ENCODE measurements at places on chromosomes 6 and 20.

- no peak for DNase-seq
Observed at GRCh38 chr6:1581120-1581991, 28.4 kb upstream of the FOXC1 start.

- DNase-seq: no peak
Observed at GRCh38 chr6:128394167-128394566, 126.2 kb downstream of the PTPRK start.

DNA sequence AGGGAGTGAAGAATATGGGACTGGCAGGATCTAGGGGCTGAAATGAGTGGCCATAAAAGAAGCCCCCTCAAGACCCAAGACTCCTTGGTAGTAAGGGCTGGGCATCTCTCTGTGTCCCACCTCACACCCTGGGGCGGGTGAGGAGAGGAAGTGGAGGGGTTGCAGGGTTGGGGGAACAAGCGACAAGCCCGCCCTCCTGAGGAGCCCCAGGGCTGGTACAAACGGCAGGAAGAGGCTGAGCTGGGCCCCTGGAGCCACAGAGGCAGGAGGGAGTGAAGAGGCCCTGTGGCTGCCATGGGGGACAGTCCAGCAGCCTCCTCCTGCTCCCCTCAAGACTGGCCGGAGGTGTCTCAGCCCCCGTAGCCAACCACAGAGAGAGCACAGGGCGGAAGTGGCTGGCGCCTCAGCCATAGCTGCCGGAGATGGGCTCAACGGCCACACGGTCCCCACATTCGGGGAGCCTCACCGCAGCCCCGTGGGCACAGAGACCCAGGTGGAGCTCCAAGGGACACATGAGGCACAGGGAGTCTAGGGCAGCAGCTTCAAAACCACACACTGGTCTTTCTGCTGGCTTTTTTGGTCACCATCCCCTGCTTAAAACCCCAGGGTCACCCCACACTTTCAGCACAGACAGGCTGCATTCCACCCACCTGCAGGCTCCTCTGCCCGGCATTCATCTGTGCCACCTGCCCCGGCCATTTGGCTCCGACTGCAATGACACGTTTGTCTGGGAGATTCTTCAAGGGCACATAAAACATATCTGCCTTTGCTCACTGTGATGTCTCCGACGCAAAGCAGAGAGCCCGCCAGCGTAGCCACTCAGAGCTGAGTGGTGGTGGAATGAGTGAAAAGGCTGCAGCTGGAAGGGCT lies 524 bp downstream of the C20orf203 start:
- DNase-seq: no peak

GRCh38 chr20:58407201-58407873 lies 18.3 kb downstream of the VAPB start:
- DNase-seq: no peak

DNA sequence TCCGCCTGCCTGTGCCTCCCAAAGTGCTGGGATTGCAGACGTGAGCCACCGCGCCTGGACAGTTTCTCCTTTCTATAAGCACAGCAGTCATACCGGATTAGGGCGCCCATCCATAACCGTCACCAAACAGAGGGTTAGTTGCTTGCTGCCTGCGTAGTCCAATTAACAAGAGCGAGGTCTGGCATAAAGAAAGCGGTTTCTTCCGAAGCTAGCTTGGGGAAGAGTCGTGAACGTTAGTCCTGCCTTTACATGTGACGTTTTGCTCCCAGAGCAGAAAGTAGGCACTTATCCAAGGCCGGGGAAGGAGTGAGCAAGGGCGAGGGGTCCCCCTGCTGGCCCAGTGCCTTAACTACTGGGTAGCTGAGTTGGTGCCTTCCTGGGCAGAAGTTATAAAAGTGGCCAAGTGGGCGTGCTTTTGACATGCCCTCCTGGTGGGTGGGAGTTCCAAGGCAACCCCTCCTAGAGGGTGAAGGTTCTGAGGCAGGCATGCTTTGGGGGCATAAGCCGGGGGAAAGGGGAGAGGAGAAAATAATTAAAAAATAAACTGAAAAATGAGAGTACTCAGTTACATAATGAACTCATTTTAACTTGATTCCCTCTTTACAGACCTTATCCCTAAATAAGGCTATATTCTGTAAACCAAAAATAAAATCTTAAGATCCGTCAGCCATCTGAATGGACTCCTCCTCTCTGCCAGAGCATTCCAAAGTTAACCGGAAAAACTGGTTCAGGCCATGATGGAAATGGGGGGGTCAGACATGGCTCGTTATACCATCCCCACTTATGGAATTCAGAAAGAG lies 88.0 kb downstream of the FAM217A start:
- peak; percentile 53 for DNase-seq

- no peak for DNase-seq
Observed at GRCh38 chr6:699319-699718, 6.4 kb upstream of the EXOC2 start.

DNA sequence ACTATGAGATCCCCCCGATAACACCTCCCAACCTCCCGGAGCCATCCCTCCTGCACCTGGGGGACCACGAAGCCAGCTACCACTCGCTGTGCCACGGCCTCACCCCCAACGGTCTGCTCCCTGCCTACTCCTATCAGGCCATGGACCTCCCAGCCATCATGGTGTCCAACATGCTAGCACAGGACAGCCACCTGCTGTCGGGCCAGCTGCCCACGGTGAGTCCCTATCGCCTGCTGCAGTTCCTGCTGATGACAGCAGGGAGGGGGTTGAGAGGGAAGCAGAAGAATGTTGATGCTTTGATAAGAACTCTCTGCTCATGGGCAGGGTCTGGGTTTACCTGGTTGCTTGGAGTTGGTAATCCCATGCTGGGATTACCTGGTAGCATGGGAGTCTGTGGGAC lies 91.9 kb downstream of the TOX2 start:
- DNase-seq: no peak

- no peak for DNase-seq
Observed at GRCh38 chr20:57482148-57482547, 42.8 kb downstream of the CTCFL start.

DNA sequence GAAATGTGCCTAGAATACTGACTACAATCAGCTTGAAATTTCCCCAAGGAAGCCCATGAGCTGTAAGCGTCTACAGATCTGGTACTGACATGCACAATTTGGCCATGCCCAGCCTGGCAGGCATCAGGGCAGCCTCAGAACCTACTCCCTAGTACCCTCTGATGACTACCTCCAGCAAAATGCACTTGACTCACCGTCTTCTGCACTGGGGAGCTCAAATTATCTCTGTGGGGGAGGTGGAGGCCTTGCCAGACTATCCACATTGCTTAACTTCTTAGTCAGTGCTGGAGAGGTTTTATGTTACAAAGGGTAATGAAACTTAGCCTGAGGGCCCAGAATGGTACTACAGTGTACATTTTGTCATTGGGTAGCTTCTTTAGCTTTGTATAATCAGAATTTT lies 126.0 kb upstream of the ADGRF1 start:
- no peak for DNase-seq

DNA sequence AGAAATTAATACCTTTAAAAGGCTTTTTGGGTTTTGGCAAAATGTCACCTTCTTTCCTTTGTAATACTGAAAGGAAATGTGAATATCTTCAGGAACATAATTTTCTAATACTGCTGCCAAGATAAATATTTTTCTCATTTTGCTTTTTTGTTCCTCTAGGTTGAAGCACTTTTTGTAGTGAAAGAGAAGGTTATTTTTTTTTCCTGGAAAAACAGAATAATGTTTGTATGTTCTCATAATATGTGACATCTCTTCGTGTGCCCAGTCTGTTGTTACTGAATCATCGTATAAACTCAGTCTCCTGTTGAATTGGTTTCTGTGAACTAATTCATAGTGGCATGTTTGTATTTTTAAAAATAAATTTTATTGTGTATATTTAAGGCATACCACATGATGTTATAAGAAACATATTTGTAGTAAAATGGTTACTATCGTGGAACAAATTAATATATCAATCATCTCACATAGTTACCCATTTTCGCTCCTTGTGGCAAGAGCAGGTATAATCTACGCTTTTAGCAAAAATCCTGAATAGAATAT lies 74.4 kb downstream of the SH3BGRL2 start:
- DNase-seq: no peak

GRCh38 chr20:49595346-49595745 lies 27.4 kb upstream of the PTGIS start:
- no peak for DNase-seq

DNA sequence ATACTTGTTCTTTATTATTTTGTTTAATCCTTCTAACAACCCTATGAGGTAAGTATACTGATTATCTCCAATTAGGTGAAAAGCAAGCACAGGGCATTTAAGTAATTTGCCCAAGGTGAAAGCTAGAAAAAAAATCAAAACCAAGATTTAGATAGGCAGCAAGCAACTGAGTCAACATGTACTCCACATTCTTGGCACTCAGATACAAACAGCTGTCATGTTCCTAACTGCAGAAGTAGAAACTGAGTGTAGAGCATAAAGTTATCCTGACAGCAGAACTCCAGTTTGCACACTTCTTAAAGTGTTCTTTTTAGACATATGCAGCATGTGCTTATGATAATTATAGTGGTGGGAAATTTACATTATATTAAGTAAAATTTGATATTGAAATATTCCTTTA lies 278.1 kb downstream of the MEI4 start:
- no peak for DNase-seq

GRCh38 chr6:34146801-34147592 lies 1.1 kb upstream of the GRM4 start:
- no peak for DNase-seq

GRCh38 chr6:105078386-105078708 lies 101.5 kb downstream of the POPDC3 start:
- DNase-seq: no peak

- DNase-seq: no peak
Observed at GRCh38 chr6:69866351-69866769, at the start of gene COL19A1. Gene COL19A1 (plus strand): TSS chr6:69866556. CDS start chr6:69879568, 13,012 bp downstream.

DNA sequence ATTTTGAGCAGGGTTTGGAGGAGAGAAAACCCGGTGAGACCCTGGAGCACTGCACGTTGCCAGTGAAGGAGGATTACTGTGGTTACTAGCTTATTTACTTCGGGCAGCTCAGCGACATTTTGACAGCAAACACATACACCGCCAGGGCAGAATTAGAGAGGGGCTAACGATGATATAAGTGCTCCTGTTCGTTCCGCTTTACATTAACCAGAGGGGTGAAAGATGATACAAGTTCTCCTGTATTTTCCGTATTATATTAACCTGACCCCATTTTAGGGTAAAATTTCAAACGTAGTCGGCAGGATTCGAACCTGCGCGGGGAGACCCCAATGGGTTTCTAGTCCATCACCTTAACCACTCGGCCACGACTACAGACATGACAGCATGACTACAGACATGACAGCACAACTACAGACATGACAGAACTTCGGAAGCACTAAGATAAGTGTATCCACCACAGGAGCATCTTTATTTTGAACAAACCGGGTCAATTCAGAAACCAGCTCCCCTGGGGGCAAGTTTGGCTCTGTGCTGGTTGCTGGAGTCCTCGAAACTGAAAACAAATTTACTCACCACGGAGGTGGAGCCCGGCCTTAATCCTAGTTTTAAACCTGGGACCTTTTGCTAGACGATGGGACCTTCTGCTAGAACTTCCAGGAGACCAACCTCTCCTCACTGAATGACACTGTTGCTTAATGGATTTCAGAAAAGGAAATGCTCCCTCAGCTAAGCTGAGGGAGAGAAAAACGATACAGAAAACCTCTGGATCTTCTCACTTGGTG lies 80.4 kb upstream of the ZNF184 start:
- no peak for DNase-seq

- no peak for DNase-seq
Observed at GRCh38 chr6:130675072-130675471, 152.1 kb upstream of the SMLR1 start.

DNA sequence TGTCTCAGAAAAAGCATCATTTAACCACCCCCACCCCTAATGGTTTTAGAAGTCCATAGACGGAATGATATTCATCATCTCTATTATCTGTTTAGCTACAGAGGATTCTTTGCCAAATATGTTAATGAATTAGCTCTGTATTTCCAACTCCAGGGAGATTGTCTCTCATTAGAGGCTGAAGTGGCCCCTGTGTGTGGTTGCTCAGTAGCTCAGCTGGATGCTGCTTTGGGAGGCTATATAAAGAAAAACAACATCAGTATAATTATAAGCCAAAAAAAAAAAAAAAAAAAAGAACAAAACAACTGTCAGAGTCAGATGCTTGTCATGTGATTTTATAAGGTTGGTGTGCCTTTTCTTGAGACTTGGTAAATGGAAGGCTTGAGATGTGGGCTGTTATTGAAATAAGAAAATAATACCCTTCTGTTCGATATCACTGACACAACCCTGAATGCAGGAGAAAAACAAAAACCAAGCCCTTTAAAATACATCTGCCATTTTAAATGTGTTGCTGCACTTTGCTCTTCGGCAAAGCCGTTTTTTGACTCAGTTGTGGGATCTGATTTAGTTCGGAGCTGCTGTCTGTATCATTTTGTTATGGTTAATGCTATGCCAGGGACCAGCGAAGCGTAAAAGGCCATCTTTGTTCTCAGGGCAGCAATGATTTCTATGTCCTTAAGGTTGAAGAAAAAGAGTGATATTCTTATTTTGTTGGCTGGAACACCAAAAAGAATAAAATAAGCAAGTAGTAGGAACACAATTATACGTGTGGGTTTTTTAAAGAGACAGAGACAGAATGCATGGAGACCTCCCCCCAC lies 422.6 kb downstream of the QKI start:
- DNase-seq: no peak

- DNase-seq: no peak
Observed at GRCh38 chr6:53199156-53199555, 50.5 kb upstream of the GCM1 start.

GRCh38 chr20:62733526-62733842 lies 24.8 kb downstream of the NTSR1 start:
- no peak for DNase-seq

DNA sequence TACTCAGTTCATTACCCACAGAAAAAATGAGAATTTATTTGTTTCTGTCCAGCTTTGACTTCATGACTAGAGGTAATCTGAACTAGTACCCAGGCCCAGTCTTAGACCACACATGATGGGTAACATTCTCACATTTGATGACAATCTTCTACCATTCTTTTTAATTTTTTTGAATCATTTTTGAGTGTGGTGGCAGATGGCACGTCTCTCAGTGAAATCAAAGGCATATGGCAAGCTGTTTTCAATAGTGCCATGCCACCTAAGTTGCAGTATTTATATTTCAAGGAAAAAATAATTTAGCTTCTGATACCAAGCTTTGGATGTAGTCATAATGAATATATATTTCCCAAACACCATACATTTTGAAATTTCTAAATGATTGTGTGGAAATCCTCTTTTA lies 88.8 kb upstream of the HS3ST5 start:
- DNase-seq: no peak

Measured in stimulated activated CD8-positive, alpha-beta memory T cell treated with anti-CD3 and anti-CD28 coated beads, Interleukin-2, amount 100 ng/mL, for 1 hour (primary cell).